ENCODE measurements at places on chromosomes 7 and 10.

GRCh38 chr7:150404172-150404804 is 25.2 kb downstream of the ZNF775 start:
- no peak for DNase-seq

DNA sequence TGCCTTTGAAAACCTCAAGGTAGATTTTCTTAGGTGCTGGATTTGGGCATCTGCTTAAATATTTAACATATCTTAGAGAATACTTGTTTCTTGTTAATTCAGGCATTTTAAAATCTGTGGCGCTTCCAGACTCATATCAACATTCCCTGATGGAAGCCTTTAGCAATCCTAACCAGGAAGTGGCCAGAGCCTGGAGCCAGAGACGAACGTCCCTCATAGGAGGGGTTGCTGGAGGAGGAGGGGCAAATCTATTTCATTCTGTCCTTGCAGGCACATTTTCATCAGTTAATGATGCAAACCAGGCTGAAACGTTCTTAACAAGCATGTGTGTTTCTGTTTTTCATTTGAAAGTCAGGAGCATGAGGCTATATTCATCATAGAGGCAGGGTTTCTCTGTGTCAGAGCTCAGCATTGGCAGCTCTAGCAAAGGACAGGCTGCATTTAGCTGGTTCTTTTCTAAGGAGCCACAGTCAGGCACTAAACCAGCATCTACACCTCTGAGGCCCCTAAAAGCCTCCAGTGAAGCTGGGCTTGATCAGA is 17.8 kb upstream of the IFIT2 start:
- no peak for DNase-seq

- DNase-seq = no peak
Observed at GRCh38 chr10:14758994-14759664, 15.6 kb downstream of the FAM107B start.

- DNase-seq = no peak
Observed at GRCh38 chr10:104052431-104052830, 33.2 kb downstream of the COL17A1 start.

DNA sequence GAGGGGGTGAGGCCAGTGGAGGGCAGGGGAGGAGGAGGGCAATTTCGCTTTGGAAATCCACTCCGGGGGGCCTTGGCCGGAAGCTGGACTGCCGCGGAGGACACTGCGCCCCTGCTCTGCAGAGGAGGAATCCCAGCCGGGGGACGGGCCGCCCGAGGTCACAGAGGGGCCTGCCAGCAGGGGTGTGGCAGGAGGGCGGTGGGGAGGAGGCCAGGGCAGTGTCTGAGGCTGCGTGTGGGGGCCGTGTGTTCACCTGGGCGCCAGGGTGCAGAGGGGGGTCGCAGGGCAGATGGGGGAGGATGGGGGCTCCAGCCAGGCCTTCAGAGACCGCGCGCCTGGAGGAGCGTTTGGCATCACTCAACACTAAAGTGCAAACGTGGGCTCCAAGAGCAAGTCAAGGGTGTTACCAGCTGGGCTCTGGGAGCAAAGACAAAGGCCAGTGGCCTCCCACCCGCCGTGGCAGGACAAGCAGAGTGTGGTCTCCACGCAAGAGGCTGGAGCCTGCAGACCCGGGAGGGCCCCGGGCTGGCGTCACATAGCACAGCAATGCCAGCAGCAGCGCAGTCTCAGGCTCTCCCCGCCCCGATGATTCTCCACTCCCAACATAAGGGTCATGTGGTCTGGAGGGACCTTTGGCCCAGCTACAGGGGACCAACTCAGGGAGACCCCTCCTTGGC is 45.3 kb upstream of the DNAJB6 start:
- DNase-seq = no peak

DNA sequence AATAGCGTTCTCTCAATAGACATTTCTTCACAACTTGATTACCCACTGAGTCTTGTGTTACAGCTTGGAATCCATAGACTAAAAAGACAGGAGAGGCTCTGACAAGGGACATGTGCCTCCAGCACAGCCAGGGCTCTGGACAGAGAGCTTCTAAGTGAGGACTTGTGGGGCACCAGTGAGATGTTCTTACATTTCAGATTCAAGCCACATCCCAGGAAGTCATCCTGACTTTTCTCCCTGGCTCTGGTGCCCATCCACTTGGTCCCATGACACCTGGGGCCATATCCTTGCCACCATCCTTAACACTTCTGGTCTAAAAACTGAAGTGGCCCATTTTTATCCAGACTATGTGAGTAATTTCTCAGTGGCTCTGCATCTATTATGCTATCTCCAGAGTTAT is 440.1 kb downstream of the TCERG1L start:
- DNase-seq = no peak

- no peak for DNase-seq
Observed at GRCh38 chr10:67086327-67087134, 160.7 kb downstream of the LRRTM3 start.

- no peak for DNase-seq
Observed at GRCh38 chr7:150866932-150867564, 14.7 kb downstream of the AOC1 start.

- DNase-seq = no peak
Observed at GRCh38 chr7:137957887-137958286, 44.0 kb downstream of the CREB3L2 start.

DNA sequence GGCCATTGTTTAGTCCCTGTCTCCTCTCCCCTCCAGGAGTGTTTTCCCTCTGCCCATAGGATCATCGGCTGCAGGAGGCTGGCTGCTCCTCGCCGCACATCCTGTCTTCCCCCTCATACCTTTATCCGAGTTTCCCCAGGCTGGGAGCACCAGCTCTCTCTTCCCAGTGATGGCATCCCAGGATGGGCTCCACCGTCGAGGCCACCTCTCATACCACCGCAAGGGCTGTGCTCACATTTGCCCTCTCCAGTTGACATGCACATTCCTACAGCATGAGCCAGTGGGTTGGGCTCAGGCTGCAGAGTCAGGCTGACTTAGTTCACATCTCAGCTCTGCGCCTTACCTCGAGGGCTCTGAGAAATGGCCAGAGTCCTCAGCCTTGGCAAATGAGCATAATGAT is 12.1 kb downstream of the HKDC1 start:
- DNase-seq = no peak

- DNase-seq = no peak
Observed at GRCh38 chr10:28089467-28089866, 90.6 kb upstream of the ODAD2 start.

DNA sequence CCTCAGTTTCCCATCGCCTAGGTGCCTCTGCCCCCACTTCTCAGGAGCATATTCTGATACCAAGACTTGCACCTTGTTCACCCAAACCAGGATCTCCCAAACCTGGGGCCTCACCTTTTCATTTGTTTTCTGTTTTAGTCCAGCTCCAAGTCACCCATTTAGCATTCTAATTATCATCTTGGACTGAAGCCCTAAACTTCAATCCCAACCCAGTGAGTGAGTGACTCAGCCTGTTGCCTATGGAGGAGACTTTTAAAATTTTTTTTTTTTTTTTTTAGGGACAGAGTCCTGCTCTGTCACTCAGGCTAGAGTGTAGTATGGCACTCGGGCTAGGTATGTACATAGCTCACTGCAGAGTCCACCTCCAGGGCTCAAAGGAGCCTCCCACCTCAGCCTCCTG is 378.9 kb upstream of the AUTS2 start:
- DNase-seq = no peak

GRCh38 chr10:97713826-97714400 is 383 bp downstream of the MARVELD1 start:
- no peak for DNase-seq

DNA sequence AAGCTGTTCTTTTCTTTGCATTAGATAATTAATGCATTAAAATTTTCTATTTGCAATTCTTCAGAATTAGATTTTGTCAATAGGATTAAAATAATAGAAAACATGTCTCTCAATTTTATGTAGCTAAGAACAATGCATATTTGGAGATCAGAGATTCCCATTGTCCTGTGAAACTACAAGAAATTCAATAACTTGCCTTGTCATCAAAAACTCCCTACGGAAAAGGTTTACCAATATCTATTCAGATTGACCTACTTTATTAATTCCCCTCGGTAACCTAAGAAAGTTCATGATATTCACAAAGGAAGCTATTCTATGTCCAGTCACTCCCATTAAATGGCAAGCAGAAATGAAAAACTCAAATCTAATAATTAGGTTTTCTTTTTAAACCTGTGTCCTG is 172.6 kb downstream of the SEMA3A start:
- no peak for DNase-seq

GRCh38 chr10:33042565-33042964 is 84.5 kb upstream of the ITGB1 start:
- no peak for DNase-seq

GRCh38 chr10:77905086-77905748 is 21.3 kb downstream of the DLG5 start:
- DNase-seq = no peak

DNA sequence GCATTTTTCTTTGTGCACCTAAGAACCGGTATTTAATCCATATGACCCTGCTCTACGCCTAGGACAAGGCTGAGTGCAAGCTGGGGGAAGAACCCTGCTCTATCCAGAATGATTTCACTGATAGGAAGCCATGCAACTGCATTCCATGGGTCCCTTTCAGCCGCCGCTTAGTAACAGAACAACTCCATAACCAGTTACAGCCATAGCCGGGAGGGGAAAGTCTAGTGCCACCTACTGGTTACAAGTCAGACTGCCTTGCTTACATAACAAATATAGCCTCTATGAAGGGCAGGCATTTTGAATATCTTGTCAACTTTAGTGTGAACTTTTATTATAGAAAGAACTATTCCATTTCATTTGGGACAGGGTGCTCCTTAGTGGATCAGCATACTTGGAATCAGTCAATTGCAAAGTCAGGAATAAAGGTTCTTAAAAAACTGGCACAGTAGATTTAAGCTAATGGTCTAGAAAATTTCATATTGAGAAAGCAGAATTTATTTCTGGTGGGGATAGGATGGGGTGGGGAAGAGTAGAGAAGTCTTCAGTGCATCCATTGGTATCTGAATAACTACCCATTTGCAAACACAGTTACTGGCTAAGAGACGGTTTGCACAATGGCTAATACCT is 521.7 kb downstream of the ADRA2A start:
- peak; percentile 5 for DNase-seq

- DNase-seq = no peak
Observed at GRCh38 chr7:33707427-33707826, 197.9 kb upstream of the BMPER start.

DNA sequence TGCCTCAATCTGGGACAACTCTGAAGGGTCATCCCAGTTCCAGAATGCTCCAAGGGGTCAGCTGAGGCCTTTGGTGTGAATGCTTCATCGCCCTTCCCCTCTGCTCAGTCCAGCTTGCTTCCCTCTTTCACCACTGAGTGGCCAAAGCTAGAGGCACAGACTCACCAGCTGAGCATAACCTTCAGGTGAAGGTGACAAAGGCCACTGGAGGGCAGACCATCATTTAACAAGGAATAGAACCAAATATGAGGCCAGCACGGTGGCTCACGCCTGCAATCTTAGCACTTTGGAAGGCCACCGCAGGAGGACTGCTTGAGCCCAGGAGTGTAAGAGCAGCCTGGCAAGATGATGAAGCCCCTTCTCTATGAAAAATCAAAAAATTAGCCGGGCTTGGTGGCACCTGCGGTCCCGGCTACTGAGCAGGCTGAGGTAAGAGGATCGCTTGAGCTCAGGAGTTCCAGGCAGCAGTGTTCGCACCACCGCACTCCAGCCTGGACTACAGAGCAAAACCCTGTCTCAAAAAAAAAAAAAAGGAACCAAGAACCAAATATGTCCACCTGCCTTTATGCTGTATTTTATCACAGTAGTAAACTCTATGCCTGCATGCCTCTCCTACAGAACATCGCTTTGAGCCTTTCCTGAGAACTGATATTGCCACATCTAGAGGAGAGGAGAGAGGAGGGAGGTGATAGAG is 13.4 kb downstream of the PRKAG2 start:
- DNase-seq = no peak

DNA sequence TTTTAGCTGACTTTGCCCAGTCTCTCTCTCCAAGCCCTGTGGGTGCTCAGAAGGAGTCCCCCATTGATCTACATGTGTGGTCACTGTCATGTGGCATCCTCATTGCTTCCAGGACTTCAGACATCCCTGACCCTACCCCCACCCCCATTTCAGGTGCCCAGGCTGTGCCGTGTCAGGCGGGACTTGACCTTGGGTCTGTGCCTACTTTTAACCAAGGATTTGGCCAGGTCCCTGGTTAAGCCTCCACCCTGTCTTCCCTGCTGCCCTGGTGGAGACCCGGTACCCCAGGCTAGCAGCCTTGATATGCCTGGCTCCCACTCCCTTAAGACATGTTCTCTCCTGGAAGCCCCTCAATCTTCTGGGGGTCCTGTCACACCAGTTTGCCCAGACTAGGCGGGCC is 31.3 kb downstream of the PRF1 start:
- DNase-seq = no peak

DNA sequence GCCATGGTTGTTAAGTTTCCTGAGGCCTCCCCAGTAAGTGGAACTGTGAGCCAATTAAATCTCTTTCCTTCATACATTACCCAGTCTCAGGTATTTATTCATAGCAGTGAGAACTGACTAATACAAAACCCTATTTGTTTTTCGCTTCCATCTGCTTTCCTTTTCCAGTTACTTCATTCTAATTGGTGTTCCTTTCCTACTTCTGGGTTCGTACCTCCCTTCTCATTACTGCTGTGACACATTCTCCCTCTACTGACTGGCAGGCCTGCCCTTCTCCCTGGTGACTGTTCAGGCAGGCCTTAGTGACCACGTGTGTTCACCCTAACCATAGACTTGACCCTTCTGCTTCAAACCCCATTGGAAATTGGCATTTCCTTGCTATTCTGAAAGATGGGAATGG is 37.7 kb downstream of the MTURN start:
- no peak for DNase-seq

- no peak for DNase-seq
Observed at GRCh38 chr10:99534939-99535763, 2.4 kb downstream of the NKX2-3 start.

DNA sequence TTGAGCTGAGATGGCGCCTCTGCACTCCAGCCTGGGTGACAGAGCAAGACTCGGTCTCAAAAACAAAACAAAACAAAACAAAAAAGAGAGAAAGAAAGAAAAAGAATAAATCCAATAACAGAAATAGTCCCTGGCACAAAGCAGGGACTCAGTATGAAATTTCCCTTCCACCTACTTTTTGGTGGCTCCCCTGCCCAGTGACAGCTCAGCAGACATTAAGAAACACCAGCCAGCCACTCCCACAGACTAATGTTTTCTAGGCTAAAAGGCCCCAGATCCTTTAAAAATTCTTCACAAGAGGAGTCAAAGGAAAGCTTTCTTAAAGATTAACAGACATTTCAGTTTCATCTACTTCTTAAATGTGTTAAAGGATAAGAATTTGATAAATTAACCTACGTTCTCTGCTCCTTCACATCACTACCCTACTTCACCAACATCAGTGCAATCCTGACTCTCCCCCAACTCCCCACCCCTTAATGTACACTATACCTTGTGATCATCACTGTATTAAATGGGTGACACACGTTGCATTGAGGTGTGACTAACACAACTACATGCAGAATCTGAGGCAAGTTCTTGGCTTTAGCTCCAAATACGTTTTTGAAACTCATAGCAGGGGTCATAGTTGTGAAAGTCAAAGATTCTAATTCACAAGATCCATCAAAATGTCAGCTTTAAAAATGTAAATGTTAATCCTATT is 114.5 kb upstream of the CAV2 start:
- no peak for DNase-seq

- no peak for DNase-seq
Observed at GRCh38 chr7:66627151-66627681, 1.5 kb upstream of the KCTD7 start.
